ENCODE measurements at places on chromosomes 4 and X.

- H3K27me3 ChIP-seq: peaks cover 2% of the 10 kb centered on the region
- no peak overlapping the region for H3K4me3 ChIP-seq
- H3K4me1 ChIP-seq: no peaks in the 10 kb centered on the region
- H3K27ac ChIP-seq: no peak overlapping the region
- no peak for DNase-seq
These were observed 317.9 kb downstream of the OPHN1 start for GRCh38 chrX:68115371-68115770.

DNA sequence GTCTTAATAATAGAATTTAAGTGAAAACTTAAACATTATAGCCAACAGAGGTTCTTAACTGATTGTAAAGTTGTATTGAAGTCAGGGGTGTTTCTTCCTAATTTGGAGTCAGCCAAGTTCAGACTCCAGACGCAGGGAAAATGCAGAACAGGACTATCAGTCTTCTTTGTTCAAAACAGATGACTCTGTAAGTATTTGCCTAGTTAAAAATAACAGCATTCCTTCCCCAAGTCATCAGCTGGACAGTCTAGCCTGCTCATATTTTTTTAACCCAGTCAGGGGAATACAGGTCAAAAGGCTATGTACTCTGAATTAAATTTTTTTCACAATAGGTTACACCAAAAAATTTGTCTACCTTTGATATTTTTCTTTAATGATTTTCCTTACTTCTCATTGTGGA is 73.8 kb upstream of the DCLK2 start:
- H3K27me3 ChIP-seq: no peaks in the 10 kb centered on the region
- H3K27ac ChIP-seq: no peak overlapping the region
- no peak overlapping the region for H3K4me3 ChIP-seq
- no peaks in the 10 kb centered on the region for H3K4me1 ChIP-seq

- no peak overlapping the region for H3K4me3 ChIP-seq
- peaks cover 2% of the 10 kb centered on the region for H3K27me3 ChIP-seq
- no peak overlapping the region for H3K27ac ChIP-seq
- no peaks in the 10 kb centered on the region for H3K4me1 ChIP-seq
These were observed 45.1 kb downstream of the OCRL start for GRCh38 chrX:129585167-129585566.

- DNase-seq: no peak
- H3K36me3 ChIP-seq: no peaks in the 10 kb centered on the region
- H3K27ac ChIP-seq: no peak overlapping the region
- no peak overlapping the region for H3K4me3 ChIP-seq
- no peaks in the 10 kb centered on the region for H3K4me1 ChIP-seq
- no peaks in the 10 kb centered on the region for H3K27me3 ChIP-seq
These were observed 66.1 kb downstream of the DNAAF6 start for GRCh38 chrX:107272431-107272921.
